ENCODE measurements at places on chromosomes 16 and 17.
A peak's percentile ranks its signal among the peaks of the same experiment; 100 is the strongest.

DNA sequence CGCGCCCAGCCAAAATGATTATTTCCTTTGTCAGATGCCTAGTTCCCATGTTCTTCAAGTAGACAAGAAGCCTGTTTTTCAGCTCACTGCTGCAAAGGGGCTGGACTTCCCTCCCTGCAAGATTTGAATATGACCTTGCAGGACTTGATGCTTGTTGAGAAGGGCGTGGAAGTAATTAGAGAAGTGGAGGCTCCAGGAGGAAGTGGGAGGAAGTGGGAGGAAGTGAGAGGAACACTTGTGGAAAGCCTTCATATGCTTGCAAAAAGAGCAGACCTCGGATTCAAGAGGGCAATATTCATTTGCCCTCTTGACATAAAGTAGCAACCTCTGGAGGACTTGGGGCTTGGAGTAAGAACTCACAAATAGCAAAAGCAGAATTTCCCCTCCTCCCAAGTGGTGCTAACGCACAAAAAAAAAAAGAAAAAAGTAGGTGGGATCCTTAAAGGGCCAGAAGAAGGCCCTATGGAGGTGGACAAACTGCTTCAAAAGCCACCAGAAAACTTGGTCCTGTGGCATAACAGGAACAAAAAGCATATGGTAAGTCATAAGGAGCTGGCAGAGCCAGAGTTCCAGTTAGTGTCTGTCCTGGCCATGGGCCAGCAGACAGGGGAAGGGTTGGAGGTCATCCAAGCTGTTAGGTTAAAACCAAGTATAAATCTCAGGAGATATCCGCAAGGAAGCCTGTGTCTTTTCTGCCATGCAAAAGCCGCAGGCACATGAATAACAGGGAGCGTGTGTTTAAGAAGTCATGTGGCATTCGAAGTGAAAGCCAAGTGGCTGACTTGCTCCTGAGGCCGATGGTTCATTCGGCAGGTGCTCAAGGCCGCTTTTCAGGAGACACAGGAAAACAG lies 20.6 kb upstream of the PRKAR1A start:
- peak; percentile 88 for DNase-seq

DNA sequence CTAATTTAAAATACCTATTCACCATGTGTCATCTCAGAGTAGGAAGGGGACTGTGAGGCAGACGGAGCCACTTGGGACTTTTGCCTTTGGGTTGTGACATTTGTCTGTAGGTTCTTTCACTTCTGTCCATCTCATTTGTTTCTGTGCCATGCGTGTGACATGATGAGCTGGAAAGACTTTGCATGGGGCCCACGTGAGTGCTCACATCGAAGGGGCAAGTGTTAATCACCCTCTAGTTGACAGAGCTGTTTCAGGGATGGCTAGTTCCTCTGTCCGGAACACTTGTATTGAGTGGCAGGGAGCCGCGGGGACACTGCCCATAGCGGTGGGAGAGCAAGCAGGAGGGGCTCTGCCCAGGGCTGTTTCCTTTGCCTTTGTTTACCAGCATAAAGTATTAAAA lies 112.0 kb downstream of the RPTOR start:
- DNase-seq, result no peak

DNA sequence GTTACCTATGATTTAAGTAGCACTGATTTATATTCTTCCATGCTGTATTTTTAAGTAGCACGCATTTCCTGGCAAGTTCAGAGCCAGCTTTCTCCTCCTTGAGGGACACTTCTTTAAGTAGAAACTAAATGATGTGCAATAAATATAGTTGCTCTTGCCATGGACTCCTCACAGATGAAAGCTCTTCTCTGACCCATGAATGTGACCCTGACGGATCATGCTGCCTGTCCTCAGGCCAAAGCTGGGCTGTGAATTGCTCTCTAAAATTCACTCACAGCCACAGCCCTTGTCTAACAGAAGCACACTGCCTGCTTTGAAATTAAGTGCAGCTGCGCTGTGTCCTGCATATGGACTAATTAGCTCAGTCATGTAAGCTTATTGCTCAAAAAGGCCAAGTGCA lies 438.8 kb downstream of the PMP22 start:
- no peak for DNase-seq

- DNase-seq, result peak; percentile 80
These were observed 3.7 kb downstream of the C17orf50 start for GRCh38 chr17:35764123-35764991.

- DNase-seq, result no peak
These were observed 411 bp downstream of the GGT6 start for GRCh38 chr17:4559966-4560365.

DNA sequence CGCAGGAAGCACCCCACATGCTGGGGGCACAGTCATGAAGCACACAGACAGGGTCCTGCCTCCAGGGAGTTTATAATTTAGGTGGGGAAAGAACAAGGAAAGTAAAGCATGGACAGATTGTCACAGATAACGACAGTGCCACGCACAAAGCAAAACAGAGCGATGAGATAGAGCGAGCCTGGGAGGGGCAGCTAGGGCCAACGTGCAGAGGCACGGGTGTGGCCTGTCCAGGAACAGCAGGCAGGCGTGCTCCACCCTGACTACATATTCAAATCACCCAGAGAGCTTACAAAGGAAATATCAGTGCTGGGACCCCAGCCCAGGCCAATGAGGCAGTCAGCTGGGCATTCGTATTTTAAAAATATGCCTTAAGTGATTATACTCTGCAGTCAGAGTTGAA lies 16.8 kb downstream of the LGALS9 start:
- DNase-seq, result no peak

- DNase-seq, result no peak
These were observed 23.5 kb downstream of the COX10 start for GRCh38 chr17:14092808-14093207.

- no peak for DNase-seq
These were observed 2.0 kb upstream of the PSMB3 start for GRCh38 chr17:38750312-38751121.

- DNase-seq, result no peak
These were observed 50.9 kb downstream of the HELZ start for GRCh38 chr17:67194134-67194533.

GRCh38 chr17:335691-336090 lies 16.9 kb downstream of the RPH3AL start:
- DNase-seq, result no peak

DNA sequence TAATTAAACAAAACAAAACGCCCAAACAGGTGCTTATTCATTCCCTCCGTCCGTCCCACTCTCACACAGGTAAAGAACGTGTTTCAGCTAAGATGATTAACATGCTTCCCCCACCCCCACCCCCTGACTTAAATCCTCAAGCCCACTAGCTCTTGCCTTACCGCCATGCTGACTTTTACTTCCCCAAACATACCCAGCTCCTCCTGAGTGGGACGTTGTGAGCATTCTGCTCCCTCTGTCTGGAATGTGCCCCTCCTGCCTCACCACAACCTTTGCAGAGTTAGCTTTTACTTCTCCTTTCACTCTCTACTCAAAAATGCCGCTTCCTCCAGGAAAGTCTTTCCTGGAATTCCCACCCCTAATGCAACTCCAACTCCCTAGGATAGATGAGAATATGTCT lies 774.0 kb upstream of the RBFOX1 start:
- no peak for DNase-seq

DNA sequence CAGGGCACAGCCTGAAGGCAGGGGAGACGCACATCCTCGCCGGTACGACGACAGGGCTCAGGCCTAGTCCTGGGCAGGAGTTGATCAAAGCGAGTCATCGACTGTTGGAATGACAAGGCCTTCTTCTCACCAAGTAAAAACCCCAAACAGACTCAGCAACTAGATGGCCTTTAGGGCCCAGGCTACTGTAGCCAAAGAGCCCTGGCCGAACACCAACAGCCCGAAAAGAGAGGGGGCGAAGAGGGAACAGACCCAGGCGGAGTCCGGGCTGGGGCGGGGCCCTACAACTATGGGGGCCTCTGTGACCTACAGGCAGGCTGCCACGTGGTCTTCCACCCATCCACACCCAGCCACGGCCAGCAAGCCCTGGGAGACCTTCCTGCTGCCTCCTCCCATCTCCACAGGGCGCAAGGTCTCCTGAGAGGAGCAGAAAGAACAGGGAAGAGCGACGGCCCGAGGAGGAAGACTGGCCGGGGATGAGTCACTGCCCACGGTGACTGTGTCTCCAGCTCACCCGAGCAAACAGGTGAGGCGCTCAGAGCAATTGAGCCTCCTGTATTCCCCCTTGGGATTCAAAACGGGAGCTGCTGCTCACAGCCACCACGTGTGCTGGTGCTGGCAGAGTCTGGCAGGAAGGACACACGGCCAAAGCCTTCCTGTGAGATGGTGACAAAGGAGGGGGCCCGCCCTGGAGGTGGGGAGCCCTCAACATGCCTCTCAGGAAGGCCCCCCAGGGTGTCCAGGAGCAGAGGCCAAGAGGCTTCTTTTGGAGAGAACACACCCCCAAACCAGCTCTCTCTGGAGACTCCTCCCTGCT lies 17.7 kb downstream of the SLC16A3 start:
- no peak for DNase-seq

DNA sequence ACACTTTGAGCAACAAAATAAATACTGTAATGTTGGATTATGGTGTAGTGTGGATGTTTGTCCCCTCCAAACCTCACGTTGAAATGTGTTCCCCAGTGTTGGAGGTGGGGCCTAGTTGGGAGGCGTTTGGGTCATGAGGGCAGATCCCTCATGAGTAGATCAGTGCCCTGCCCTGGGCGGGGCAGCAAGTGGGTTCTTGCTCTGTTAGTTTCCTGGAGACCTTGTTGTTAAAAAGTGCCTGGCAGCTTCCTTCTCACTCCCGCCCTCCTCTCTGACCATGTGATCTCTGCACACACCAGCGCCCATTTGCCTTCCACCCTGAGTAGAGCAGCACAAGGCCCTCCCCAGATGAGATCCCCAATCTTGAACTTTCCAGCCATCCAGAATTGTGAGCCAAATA lies 67.7 kb downstream of the MPRIP start:
- peak; percentile 5 for DNase-seq

GRCh38 chr17:31008374-31009041 lies 37.7 kb downstream of the RNF135 start:
- DNase-seq, result peak; percentile 51

DNA sequence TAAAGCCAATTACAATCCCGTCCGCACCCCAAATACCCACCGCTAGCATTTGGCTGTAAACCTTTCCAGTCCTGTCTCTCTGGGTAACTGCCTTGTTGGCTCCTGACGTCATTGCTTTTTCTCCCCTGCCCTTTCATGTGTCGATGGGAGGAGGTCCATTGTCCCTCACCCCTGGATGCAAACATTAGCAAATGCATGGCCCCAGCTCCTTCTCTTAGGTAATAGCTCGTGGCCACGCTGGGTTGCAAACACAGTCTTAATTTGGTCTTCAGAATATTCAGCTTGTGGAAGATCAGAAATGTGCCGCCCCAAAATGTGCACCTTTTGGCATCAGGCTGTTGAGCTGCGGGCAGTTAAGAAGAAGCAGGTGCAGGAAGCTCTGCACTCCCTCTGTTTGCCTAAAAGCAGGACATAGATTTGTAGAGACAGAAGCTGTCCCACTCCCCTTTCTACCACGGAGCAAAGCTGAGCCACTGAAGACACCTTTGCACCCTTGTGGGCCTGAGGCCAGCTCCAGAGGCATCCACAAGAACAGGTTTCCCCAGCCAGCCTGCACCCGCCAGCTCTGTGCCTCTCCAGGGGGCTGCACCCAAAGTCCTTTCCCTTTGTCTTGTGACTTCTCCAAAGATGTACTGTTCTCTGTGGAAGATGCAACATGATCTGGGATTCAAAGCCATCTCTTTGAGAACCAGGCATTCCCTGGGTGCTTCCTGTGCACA lies 127.3 kb downstream of the MGAT5B start:
- no peak for DNase-seq

- no peak for DNase-seq
These were observed 93.7 kb upstream of the TMEM97 start for GRCh38 chr17:28225271-28225670.

DNA sequence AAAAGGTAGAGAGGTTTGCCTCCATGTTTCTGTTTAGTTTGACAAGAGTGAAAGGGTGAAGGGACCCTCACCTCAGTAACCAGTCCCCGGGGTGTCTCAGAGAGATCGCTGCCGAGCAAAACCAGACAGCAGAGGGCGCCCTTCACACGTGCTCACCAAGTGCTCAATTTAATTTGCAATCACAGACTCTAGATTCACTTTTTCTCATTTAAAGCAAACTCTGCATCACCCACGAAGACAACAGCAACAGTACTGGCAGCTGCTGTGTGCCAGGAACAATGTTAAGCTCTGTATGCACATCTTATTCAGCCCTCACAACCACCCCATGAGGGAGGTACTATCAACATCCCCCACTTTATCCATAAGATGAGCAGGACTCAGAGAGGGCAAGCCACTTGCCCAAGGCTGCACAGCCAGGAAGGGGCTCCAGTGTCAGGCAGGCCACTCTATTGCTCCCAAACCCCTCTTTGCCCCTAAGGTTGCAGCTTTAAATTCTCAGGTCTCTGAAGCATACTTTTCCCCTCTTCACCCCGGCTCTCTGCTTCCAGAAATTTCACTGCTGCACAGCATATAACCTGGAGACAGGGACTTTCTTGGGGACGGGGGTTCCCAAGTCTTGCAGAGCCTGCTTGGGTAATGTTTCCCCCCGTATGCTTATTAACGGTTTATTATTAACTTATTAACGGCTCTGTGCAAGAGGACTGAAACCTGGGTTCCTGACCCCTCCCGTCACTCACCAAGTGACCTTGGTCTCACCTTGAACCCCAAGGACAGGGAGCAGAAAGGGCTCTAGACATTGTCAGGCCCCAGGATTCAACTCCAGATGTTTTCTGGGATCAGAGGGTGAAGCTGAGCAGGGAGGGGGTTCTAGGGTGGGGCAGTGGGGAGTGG lies 70.9 kb downstream of the CNGB1 start:
- DNase-seq, result peak; percentile 50

GRCh38 chr17:20116683-20117309 lies 107.6 kb downstream of the SPECC1 start:
- peak; percentile 58 for DNase-seq

- DNase-seq, result no peak
These were observed 39.2 kb upstream of the IRX3 start for GRCh38 chr16:54325616-54326265.

- no peak for DNase-seq
These were observed 8.9 kb upstream of the WSCD1 start for GRCh38 chr17:6061290-6061689.

DNA sequence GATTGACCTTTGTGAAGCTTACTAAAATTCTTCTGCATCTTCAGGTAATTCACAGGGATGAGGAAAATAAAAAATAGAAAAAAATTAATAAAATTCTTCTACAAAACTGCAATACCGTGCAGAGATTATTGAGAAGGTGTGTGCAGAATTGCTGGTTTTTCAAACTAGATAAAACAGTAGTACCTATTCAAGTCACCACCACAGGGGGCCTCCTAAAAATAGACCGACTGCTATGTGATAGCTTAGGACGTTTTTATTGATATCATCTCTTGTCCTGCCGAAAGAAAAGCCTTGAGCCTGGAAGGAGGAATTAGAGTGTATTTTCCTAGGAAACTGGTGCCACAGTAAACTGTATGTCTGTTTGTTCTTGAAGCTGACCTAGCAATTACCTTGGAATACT lies 325.9 kb downstream of the ZFHX3 start:
- DNase-seq, result no peak

GRCh38 chr16:56862776-56863175 lies 2.2 kb upstream of the SLC12A3 start:
- peak; percentile 42 for DNase-seq

GRCh38 chr17:48621410-48622392 lies 4.5 kb downstream of the HOXB9 start:
- DNase-seq, result no peak

- DNase-seq, result no peak
These were observed 7.5 kb downstream of the ZNF205 start for GRCh38 chr16:3119701-3120408.
